ENCODE measurements at places on chromosomes 1 and 21.

DNA sequence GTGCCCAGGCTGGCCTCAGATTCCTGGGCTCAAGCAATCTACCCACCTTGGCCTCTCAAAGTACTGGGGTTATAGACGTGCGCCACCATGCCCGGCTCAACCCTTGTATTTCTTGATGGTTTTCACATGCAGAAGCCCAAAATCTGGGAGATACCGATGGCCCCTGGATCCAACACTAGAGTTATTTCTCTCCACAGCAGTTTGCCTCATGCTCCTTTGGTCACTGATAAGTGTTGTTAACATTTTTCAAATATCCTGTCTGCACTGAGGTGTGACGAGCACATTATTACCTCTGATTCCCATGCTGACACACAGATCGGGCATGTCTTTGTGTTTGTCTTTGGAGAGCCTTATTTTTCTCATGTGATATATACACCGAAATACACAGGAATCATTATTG, 107.0 kb downstream of the KIF26B start:
- DNase-seq, result no peak

DNA sequence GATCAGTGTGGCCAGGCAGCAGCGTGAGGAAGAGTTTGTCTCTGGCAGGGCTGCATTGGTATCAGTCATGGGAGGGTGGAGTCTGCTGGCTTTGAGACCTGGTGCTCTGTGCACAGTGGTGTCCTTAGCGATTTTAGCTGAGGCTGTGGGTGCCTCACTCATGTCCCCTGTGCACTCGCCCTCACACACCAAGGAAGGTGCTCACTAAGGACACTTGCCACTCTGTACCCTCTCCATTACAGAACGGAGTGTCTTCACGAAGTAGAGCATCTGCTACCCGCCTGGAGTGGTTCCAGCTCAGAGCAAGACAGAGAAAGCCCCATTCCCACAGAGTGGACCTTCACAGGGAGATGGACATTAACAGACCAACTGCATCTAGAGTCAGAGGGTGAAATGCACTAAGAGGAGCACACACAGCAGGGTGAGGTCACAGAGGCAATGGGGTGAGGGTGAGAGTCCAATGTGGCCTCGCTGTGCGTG, 117.9 kb downstream of the MATN1 start:
- no peak for DNase-seq

- DNase-seq, result no peak
Observed at GRCh38 chr1:157880621-157881020, 39.0 kb upstream of the CD5L start.

DNA sequence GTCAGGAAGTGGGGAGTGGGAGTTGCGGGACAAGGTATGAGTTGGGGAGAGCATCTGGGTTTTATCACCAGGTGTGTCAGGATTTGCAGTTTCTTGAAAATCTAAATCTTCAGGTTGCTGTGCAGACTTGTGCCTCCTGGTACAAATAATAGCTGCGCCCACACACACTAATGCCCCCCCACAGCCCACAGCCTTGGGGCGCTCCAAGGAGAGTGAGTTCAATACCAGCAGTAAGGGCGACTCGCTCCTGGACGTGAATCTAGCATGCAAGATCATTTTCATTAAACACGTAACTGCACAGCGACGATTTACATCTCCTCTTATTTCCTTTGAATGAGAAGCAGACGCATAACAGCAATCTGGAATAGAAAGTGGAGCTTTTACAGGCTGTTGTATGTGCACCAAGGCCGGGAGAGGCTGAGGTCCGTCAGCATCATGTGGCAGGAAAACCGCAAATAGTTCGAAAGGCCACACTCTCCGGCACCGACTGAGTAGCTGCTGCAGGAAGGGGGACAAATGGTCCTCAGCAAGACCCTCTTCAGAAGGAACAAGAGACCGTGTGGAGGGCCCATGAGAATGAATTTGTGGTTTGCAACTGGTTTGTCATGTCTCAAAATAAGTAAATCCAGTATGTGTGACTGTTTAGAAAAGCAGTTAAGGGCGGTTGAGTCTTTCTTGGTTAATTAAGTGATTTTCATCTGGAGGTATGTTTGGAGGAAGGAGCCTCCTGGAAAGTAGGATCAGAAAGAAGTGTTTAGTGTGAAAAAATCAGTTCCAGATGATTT, 439.5 kb downstream of the SMYD3 start:
- no peak for DNase-seq

- no peak for DNase-seq
Observed at GRCh38 chr1:182189535-182190066, 128.1 kb upstream of the ZNF648 start.

DNA sequence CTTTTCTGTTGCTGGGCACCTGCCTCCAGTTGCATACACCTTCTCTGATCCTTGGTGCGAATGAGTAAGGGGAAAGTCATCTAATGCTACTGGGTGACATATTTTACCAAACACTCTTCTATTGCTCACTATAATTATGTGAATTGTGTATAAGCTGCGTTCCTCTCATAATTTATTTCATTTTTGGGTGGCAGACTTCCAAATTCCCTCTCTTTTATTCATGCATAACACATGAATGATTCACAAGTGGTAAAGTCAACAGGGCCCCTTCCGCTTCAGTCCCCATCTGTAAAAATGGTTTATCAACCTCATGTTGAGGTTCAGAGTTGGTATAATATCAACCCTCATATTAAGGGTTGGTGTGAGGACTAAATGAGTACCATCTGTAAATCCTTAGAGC, 3.2 kb upstream of the QSOX1 start:
- DNase-seq, result no peak

- no peak for DNase-seq
Observed at GRCh38 chr1:201514466-201514865, 7.5 kb upstream of the CSRP1 start.

- DNase-seq, result no peak
Observed at GRCh38 chr1:19824541-19824940, 9.5 kb upstream of the RNF186 start.

DNA sequence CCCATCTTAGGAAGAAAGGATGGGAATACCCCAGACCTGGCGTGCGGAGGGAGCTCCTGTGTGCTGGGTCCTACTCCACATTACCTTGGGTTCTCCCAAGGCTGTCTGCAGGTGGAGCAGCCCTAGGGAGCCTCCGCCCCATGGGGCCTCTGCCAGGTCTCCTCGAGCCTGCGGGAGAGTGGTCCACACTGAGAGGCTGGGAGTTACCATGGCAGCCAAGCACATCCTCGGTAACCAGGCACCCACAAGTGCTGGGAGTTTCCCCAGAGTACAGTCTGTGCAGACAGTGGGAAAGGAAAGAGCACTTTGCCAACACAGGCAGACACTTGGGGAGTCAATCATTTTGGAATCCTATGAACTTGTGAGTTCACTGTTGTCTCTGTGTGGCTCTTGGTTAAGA, 249.4 kb downstream of the DYRK1A start:
- no peak for DNase-seq

GRCh38 chr1:211135342-211135950, 1.5 kb upstream of the KCNH1 start:
- no peak for DNase-seq

DNA sequence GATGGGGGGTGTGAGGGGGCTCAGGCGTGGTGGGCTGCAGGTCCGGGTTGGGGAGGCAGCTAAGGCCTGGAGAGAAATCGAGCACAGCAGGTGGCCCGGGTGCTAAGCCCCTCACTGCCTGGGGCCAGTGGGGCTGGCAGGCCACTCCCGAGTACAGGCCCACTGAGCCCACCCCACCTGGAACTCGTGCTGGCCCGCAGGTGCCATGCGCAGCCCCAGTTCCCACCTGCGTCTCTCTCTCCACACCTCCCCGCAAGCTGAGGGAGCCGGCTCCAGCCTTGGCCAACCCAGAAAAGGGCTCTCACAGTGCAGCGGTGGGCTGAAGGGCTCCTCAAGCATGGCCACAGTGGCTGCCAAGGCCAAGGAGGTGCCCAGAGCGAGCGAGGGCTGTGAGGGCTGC, 1047.1 kb upstream of the ADGRL4 start:
- DNase-seq, result no peak

GRCh38 chr1:23555986-23556634, 3.2 kb downstream of the ID3 start:
- no peak for DNase-seq

DNA sequence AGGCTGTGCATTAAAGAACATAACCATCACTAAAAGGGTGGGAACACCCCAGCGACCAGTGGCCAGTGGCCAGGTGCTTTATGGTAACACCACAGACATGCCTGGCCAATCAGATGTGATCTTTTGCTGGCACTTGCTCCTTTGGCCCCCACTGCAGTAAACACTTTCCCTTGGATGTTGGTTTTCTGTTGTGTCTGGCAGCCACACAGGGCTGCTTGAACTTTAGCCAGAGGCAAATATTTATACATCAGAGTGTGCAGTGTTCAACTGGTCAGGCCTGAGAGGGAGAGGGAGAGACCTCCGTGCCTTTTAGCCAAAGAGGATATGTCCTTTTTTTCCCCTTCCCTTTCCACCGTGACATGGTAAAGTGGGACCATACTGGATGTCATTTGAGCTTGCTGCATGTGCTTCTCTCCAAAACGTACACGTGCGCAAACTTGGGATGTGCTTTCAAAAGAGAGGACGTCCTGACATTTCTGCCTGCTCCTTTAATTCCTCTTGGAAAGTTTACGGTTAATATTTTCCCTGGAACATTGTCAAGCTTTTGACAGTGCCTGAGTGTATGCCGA, 101.2 kb downstream of the NFIA start:
- DNase-seq, result no peak

DNA sequence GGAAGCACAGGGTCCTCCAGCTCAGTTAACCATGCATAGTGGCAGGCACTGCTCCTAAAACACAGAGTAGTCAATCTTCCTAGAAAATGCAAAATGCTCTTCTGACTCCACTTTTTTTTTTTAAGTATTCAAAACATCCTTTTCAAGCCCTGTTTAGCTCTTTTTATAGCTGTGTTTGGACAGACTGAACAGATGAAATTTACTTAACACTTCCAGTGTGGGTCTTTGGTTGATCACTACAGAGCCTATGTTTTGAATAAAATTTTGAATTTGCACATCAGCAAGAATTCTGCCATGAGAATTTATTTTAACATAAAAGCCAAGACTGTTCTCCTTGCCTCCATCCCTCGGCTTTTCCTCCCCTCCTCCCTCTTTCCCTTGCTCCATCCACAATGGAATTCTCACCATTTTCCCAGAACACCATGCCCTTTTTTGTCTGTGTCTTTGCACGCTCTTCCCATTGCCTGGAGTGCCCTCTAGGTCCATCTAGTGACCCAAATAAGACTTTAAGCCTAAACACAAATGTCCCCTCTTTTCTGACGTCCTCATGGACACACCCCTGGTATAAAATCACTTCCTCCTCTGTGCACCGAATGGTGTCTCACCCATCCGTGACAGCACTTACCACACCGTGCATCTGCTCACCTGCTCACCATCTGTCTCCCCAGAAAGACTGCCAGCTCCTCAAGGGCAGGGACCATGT, 24.0 kb upstream of the CPT2 start:
- DNase-seq, result no peak

DNA sequence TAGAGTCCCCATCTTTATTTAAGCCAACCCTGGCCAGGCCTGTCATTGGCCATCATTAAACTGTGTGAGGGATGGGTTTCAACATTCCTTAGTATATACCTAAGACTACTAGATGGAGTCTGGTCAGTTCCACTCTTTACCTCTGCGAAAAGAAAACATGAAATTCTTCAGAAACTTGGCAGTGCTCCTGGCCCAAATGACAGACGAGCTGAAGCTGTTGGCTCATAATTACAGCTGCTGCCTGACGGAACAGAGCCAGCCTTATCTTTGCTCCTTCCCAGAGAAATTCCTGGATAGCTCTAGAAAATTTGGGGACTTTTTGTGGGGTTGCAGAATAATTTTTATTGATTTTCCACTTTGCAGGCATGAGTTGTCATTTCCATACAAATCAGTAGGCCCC, 30.4 kb downstream of the NPHS2 start:
- no peak for DNase-seq

DNA sequence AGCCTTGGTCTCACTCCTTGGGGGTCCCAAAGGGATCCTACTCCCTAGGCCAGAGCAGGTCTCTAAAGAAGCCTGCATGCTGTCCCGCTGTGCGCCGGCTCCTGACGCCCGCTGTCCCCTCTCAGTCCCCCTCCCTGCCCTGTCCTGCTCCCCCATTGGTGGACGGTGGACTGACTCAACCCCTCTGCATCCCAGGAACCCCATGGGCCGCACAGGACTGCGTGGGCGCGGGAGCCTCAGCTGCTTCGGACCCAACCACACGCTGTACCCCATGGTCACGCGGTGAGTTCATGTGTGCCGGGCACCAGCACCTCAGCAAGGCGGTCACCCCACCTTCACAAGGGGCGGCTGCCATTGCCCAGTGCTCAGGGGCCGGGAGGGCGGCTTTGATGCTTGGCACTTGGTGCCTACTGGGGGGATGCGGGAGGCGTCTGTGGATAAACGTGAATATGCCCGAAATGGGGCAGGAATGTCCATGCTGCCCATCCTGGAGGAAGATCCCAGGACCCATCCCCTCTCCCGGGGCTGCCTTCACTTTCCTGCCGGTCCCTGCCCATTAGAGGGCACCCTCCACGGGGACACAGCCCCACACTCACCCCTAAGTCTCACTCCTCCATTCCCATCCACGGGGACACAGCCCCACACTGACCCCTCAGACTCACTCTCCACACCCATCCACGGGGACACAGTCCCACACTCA, 20.2 kb upstream of the LRRC3 start:
- DNase-seq, result no peak

DNA sequence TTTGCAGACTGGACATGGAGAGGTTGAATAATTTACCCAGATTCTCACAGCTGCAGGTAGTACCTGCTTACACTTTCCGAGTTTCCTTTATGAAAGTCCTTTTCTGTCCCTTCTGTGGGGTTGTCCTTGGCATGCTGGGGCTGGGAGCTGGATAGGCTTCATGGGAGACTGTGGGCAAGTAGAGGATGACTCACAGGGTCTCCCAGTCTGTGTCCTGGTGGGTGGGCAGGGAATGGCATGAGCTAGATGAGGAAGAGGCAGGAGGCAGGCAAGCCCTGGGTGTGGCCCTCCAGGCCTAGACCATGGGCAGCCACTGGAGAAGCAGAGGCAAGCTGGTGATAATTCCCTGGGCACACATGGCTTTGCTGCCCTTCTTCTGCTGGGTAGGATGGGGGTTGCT, 80.6 kb downstream of the NAV1 start:
- DNase-seq, result no peak

DNA sequence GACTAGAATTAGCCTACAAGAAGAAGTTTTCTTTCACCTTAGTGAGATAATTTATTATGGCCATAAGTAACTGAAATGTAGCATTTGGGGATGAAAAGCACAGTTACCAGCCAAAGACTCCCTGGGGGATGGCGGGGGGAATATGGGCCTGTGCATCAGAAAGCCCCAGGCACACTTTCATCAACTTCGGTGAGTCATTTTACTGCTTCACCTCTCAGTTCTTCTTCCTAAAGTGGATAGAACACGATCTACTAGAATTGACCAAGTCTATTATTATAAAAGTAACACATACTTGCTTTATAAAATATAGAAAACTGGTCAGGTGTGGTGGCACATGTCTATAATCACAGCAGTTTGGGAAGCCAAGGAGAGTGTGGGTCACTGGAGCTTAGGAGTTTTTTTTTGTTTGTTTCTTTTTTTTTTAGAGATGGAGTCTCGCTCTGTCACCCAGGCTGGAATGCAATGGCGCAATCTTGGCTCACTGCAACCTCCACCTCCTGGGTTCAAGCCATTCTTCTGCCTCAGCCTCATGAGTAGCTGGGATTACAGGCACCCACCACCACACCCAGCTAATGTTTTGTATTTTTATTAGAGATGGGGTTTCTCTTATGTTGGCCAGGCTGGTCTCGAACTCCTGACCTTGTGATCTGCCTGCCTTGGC, 141.8 kb downstream of the ZZZ3 start:
- DNase-seq, result no peak

- DNase-seq, result no peak
Observed at GRCh38 chr21:14522736-14523135, 23.4 kb downstream of the SAMSN1 start.
